Activated CD4-positive, alpha-beta T cell treated with anti-CD3 and anti-CD28 coated beads, Interleukin-2, Interleukin-6, amounts not matched to agents 100 ng/mL and 50 ng/mL, durations not matched to agents 16 hours and 8 hours (primary cell): ENCODE measurements at places on chromosomes 6 and 20.

DNA sequence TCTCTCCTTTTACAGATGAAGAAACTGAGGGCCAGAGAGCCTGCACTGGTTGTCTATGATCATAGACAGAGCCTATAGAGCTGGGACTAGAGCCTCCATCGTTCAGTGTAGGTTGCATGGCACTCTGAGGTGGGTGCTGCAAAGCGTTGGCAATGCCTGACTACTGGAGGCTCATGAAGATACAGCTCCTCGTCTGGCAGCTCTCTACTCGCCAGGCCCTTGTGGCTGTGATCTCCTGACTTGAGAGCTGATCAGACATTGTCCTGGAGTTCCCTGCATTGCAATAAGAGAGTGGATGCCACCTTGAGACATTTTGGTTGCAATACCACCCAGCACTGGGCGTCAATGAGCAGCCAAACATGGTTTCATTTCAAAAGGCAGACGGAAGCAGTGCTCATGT, 270.1 kb upstream of the ARID1B start:
- DNase-seq: no peak

- no peak for DNase-seq
These were observed 138.2 kb upstream of the DTNBP1 start for GRCh38 chr6:15800841-15801617.

DNA sequence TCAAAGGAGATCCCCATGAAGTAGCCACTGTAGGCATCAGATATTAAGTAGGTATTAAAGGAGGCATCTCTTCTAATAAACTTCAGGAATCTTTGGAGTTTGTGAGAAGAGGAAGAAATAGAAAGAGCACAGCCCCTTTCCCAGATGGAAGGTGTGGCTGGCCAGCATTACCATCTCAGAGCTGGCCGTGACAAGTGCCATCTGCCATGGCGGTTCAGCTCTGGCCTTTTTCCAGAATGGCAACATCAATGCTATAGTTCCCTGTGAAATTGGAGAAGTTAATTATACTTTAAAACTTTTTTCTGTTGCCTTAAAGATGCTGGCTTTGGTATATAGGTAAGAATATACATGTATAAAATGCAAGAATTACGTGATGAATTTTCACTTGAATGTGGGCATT, 51.9 kb upstream of the MCUR1 start:
- no peak for DNase-seq

DNA sequence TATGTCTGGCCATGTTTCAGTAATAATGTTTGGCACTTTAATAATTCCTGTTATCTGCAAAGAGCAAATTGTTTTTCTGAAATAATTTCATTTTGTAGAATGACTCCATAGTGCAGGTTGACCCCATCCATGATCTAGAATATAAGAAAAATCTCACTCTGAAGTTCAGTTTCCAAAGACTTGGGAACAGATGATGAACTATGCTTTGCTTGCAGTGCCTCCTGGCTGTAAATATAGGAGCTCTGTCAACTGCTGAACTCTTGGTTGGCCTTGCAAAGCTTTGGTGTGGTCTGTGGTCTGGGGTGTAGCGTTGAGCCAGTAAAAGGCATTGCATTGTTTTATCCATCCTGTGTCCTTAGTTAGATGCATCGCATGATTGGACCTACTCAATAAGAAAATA, 104.0 kb downstream of the PLCB4 start:
- no peak for DNase-seq

- no peak for DNase-seq
These were observed 50.4 kb downstream of the HMGCLL1 start for GRCh38 chr6:55528624-55529023.
